Fibroblast of skin of left quadriceps (primary cell): ENCODE measurements at places on chromosomes 1 and 21.

GRCh38 chr21:35050348-35051286, 1.5 kb upstream of the RUNX1 start:
- DNase-seq: no peak

DNA sequence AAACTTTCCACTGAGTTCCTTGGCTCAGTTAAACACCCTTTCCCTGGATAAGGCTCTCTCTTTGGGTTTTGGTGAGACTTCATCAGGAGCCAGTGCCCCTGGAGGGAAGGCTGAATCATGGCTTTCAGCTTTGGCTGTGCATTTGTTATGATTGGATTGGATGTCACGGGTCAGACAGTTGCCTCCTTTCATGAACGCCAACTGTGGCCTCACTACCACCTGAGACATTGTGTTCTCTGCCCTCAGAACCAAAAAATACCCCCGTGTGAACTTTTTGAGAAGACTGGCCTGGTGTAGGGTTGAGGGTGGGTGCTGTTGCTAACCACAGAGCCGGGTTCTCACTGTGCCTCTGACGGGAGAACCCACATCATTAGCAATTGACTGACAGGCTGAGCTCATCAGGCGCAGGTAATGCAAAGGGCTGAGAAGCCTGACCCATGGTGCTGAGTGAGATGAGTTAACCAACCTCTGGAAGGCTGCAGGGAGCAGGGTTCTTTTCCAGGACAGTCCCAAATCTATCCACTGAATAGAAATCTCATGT, 65.6 kb downstream of the HHAT start:
- DNase-seq: no peak

DNA sequence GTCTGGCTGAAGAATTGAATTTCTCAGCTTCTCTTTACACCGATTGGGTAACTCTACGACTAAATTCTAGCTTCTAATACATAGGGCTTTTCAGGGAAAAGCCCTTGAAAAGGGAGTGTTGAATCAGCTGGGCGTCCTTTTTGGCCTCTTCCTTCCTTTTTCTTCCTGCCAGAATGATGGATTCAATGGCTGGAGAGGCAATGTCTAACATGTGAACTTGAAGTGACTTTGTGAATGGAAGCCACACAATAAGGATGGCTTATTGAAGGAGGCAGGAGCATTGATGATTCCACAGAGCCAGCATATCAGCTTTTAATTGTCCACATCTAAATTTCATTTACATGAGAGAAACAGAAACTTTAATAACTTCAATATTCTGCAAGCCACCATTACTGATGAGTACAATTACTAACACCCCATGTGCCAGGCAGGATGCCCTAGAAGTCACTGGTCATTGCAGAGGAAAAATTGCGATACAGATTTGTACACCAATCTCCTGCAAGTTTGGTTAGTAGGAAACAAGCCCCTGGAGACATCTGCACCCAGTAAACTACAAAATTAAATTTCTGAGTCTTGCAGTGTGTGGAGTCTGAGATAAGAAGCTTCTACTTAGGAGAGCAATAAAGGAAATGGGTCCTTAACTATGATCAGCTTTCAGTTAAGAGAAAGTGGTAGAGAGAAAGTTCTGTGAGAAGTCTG, 56.1 kb downstream of the STYXL2 start:
- no peak for DNase-seq

DNA sequence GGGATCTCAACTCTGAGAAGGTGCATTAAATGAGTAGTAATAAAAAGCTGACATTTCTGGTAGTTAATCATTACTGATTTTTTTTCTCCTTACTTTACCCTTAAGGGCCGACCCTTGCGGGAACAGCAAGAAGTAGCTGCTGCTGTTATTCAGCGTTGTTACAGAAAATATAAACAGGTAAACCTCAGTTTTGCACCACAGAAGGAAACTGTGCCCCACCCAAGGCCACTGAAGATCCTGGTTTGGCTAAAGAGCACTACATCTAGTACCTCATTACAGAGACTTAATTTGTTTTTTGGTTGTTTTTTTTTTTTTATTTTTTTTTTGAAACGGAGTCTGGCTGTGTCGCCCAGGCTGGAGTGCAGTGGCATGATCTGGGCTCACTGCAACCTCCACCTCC, 23.5 kb upstream of the VAMP3 start:
- no peak for DNase-seq

GRCh38 chr1:175697255-175697654, 46.1 kb downstream of the TNR start:
- no peak for DNase-seq

GRCh38 chr21:44855572-44855971, 17.9 kb downstream of the PTTG1IP start:
- no peak for DNase-seq
